GM23248 (cell line): ENCODE measurements at places on chromosomes 2 and 18.

DNA sequence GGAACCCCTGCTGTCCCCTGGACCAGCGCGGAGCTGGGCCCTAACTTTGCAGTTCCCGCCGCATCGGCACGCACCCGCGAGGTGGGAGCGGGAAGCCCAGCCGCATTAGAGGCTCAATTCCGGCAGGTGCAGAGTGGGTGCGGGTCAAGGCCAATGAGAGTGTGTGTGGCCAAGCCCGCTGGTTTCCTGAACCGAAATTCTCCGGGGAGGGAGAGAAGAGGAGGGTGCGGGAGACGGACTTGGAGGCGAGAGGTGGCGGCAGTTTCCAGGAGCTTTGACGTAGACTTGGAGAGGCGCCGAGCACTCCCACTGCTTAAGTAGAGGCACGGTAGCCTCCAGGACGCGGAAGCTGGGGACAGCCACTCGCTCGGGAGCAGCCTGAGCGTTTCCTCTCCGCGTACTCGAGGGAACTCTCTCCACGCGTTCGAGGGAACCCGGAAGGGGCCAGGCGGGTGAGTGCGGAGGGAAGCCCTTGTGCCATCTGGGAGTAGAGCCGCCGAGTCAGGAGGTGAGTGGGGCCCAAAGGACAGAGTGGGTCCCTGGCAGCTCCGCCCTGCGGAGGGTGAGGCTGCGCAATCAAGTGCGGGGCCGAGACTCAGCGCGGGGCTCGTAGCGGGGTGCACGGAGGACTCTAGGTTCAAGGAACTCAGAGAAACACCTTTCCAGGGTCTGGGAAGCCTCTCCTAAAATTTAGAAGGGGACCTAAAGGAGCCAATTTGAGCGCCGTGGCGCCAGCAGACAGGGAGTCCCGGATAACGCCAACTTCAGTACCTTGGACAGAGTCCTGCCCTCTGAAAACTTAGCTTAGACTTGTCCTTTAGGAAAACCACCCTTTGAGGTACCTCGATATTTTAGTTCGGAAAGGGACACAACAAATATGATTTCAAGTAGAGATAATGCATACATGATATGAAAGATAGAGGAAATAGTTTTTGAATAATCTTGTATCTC is at the start of gene FAM237A:
FAM237A (plus strand) TSS at position 413 of the 951 bp plus-strand sequence. CDS start 1,750 bp downstream, outside the sequence.
- peak; percentile 74 for DNase-seq

DNA sequence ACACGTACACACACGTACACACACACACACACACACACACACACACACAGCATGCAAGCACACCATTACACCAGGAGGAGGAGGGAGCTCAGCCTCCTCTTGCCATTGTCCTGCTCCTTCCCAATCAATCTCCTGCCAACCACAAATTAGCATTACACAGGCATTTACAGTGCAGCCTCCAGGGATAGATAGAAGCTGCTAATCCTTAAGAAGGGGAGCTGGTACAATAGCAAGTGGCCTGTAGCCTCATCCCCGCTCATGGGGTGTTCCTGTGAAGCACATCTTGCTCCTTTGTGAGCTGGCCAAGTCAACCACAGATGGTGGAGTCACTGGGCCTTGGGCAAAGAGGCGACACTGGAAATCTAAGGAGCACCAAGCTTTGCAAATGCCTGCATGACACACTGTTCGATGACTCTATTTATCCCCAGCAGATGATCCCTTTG is 110.3 kb upstream of the PKDCC start:
- peak; percentile 73 for DNase-seq

DNA sequence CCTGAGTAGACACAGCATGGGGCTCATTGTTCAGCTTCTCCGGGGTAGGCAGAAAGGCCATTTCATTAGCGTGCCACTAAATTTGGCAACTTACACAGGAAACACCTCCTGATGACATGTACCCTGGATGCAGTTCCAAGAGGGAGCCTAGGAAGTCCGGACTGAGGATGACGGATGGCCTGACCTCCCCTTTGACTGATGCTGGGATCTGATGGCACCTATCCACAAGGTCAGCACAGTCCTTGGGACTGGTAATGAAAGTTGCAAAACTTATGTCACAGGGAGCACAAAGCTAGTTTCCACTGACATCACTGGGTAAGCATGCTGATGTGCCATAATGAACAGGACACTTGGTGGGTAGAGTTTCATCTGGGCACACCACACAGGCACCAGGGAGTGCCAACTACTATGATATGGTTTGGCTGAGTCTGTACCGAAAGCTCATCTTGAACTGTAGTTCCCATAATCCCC is 126.7 kb upstream of the ARL4C start:
- DNase-seq = no peak

- DNase-seq = peak; percentile 8
Observed at GRCh38 chr2:222842491-222843174, 18.2 kb upstream of the ACSL3 start.

DNA sequence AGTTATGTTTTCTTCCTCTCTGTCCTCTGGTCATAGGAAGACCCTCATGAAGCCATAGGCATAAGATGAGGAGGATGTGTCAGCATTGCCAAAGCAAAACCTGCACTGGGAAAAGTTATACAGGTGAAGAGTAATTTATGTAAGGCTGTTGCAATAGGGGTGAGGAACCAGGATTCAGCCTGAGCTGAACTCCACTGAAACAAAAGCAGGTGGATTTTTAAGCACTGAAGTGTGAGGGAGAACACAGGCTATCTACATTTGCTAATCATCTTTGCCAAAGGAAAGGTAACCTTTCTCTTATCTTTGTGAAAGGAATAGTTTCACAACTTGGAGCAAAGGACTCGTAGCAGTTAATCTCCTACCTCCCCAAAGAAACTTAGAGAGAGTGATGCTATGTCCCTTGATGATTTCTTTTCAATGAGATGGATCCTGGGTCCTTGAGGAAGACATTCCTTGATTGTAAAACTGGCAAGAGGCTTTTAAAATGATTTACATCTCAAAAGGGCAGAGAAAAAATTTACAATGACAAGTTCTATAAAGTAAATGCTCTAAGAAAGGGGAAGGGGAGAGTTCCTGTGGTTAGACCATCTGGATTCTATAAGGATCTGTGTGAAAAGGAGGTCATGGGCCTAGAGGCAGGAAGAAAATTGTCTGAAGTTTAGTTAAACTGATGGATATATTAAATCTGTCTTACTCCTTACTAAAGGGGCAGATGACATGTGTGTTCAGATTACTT is 385.4 kb upstream of the CDH7 start:
- DNase-seq = no peak

DNA sequence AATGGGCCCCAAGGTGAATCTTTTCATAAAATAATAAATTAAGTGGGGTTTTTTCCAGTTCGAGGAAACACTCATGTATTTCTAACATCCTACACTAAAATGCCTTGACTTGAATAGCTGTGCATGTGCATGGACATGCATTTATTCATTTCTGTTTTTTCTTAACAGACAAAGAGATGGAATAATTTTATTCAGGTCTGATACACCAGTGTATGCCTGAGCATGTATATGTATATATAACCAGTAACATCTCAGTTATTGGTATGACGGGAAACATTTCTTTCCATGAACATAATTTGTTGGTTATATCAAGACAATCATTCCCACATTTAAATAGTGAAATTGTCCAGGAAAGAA is 468.7 kb upstream of the TNP1 start:
- no peak for DNase-seq

GRCh38 chr2:109277406-109277805 is 148.4 kb downstream of the SH3RF3 start:
- DNase-seq = no peak

DNA sequence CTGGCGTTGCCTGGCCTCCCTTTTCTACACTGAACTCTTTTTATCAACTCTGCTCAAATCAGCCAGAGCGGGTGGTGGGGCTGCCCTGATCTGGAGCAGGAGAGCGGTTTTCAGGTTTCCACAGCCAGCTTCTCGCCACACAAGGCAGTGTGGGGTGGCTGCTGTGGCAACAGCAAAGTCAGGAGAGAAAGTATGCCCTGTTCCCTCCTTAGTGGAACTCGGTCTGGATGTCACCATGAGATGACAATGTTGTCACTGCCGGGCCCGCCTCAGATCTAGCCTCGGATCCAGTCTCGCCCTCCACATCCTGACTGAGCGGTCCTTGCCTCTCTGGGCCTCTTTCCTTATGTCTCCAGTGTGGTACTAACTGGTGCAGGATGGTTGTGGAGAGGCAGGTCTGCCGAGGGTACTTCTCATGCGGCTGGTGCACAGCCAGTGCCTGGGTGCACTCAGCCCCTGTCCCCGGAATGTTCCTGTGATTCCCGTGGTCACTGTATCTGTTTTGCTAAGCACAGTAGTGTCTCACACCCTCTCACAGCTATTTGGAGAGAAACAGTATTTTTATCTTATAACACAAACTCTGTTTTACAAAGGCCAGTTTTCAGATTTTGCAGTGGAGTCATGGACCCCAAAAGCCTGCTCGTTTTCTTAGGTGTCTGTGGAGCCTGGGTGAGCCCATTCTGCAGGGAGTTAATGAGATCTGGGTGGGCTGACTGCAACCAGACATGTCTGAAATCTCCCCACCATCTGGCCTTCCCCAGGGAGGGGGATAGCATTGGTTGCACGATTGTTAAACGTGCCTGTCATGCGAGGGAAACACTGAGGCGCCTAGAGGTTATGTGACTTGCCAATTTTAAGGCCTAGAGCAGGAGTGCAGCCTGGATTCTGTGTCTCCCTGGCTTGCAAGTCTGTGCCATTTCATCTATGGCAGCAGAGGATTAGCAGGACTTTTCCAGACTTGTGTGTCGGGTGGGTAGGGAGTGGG is 261.1 kb upstream of the AGAP1 start:
- no peak for DNase-seq

- no peak for DNase-seq
Observed at GRCh38 chr2:174076975-174077374, 111.8 kb upstream of the SP3 start.

GRCh38 chr2:176018708-176019107 is 16.6 kb upstream of the LNPK start:
- peak; percentile 53 for DNase-seq

DNA sequence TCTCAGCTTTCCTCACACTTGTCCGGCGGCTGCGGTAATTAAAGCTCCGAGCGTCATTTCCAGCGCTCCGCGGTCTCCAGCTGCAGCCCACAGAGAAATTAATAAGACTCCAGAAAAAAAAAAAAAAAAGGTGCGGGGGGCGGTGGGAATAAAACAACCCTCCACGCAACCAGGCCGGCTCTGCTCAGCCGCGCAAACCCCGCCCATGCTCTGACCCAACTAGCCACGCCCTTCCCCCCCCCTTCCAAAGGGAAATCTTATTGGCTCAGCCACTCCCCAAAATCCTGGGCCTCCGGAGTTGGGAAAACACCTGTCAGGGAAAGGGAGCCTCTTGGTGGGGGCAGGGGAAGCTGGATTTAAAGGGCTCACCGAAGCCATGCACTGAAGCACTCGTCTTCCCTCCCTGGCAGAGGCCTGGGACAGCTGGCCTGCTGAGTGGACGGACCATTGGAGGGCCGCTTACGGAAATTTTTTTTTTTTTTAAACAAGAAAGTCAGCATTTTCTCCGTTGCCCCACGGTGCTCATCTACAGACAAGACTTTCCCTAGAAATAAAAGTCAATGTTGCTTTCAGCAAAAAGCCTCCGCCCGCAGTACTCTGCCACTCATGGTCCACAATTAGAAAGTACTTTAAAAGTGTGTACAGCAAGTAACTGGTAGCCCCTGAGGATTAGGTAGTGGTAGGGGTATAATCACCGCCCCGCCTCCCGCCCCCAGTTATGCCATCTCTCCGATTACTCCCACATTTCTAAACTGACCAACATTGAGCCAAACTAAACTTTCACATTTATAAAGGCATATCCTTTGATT is 674 bp upstream of the ERBB4 start:
- peak; percentile 63 for DNase-seq

DNA sequence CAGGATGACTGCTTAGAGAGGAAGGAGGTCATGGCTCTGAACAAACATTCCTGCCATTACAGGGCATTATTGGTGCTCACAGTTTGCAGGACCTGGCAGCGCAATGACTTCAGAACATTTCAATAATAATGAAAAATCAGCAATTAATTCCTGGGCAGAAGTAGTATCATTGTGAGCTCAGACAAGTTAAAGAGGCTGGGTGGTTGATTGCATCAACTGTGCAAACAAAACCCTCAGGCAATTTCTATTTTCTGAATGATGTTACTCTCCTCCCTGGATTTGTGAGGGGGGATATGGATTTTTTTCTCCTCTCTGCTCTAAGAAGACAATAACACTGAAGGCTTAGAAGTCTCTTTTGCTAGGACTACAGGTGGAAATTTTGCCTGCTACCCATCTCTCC is 168.1 kb upstream of the TACR1 start:
- no peak for DNase-seq

- DNase-seq = no peak
Observed at GRCh38 chr2:96547731-96548171, 11.2 kb downstream of the ARID5A start.

GRCh38 chr2:178478130-178478438 is 316 bp downstream of the FKBP7 start:
- peak; percentile 68 for DNase-seq

GRCh38 chr2:191710411-191710900 is 32.5 kb downstream of the NABP1 start:
- DNase-seq = peak; percentile 73

GRCh38 chr2:19141234-19142004 is 217.0 kb downstream of the OSR1 start:
- no peak for DNase-seq

GRCh38 chr2:223197046-223197445 is 145.1 kb downstream of the KCNE4 start:
- no peak for DNase-seq

- no peak for DNase-seq
Observed at GRCh38 chr2:11771971-11772615, 25.7 kb downstream of the LPIN1 start.

- no peak for DNase-seq
Observed at GRCh38 chr2:133363884-133364283, 204.4 kb downstream of the NCKAP5 start.

GRCh38 chr2:101655702-101656422 is 41.6 kb upstream of the MAP4K4 start:
- peak; percentile 80 for DNase-seq

DNA sequence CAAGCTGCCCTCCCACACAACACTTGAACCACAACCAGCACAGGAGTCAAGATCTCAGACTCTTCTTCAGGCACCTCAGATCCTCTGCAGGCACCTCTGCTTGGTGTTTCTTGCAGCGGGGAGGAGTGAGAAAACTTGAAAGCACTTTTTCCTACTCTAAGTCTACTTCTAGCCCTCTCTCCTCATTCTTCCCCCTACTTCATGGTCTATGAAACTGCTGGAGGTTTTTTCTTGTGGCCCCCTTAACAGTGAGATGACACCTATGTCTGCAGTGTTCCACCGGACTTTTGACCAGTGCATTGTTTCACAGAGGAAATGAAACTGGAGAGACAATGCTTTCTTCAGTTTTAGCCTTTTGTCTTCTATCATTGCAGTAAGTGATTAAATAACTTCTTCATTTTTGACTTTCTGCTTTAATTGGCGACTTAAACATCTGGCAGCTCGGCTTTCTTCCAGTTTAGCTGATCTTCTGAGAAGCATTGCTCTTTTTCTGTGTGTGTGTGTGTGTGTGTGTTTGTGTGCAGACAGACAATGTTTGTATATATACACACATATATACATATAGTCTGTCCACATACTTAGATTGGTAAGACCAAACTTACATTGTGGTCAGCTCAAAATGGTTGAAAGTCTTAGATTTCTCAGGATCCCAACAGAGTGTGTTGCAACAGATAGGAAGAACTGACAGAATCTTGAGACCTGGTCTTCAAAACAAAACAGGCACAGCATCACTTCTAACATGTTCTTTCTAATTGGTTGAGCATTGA is 1474.0 kb upstream of the TMEFF2 start:
- no peak for DNase-seq
